Epithelial cell of esophagus (primary cell): ENCODE measurements at places on chromosomes 13 and 19.

DNA sequence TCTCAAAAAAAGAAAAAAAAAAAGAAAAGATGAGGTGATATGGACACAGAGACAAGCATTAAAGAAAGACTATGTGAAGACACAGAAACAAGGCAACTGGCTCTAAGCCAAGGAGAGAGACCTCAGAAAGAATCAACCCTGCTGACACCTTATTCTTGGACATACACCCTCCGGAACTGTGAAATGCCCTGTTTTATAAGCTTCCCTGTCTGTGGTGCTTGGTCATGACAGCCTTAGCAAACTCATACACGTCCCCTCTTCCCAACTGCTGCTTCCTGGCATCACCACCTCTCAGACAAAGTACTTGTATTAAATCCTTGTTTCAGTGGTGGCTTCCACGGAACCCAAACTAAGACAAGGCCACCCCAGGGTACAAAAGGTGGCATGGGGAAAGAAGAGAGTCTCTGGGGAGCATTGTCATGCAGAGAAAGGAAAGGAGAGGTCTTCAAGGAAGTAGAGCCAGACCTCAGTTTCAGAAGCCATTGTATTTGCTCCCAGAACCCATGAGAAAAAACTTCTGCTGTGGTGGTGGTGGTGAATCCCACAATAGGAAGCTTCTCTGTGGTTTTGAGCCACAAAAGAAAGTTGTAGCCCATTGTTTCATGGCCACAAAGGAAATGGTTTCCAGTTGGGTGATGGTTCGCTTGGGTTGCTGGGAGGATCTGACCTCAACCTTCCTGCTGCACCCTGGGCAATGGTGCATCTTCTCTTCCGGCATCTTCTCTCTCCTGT lies 16.3 kb upstream of the TSPAN16 start:
- no peak for DNase-seq

DNA sequence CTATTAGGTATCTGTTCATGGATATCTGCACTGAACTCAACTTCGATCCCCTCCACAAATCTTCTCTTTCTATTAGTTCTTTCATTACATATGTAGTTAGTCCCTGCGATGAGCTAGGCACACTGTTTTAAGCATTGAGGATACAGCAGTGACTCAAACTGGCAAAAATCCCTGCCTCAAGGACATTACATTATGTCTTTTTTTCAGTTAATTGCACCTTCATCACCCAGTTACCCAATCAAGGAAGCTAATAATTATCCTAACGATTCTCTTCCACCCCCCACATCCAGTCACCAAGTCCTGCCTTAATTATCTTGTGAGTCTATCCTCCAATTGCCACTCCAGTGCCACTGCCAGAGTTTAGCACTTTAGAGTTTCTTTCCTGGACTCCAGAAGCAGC lies 89.3 kb downstream of the C13orf42 start:
- DNase-seq = no peak

GRCh38 chr19:42126574-42126973 lies 5.7 kb downstream of the POU2F2 start:
- no peak for DNase-seq

DNA sequence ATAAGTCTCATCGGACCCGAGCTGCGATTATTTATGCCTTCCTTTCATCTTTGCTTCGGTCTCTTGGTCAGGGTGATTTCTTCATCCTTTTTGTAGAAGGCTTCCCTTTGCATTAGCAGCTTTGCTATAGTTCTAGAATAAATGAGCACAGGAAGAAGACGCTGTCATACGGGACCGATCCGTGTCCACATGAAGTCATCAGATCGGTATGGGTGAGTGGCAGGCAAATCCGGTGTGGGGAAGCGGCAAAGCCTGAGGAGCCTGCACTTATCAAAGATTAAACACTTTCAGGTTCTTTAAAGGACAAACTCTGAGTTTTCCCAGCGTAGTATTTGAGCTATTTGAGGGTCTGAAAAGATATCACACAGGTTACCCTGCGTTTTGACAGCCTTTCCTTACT lies 119.3 kb downstream of the IRS2 start:
- DNase-seq = peak; percentile 78

DNA sequence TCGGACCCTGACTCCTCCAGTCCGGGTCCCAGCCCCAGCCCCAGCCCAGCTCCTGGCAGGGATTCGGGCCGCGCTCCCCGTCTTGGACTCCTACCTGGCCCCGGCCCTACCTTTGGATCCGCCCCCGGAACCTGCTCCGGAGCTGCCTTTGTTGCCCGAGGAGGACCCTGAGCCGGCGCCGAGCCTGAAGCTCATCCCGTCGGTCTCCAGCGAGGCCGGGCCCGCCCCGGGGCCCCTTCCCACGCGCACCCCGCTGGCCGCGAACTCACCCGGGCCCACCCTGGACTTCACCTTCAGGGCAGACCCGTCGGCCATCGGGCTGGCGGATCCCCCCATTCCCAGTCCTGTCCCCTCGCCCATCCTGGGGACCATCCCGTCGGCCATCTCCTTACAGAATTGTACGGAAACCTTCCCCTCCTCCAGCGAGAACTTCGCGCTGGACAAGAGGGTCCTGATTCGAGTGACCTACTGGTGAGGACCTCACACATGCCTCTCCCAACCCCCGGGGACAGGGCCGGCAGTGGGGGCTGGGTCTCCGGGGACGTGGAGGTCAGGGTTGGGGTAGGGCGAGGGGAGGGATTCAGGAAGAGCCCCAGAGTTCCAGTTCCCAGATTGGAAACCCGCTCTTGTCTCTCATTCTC lies 732 bp downstream of the SELENOV start:
- DNase-seq = no peak

- no peak for DNase-seq
These were observed 21.7 kb upstream of the SCEL start for GRCh38 chr13:77513719-77514335.

- DNase-seq = no peak
These were observed 66.2 kb upstream of the SOX21 start for GRCh38 chr13:94778585-94778984.

GRCh38 chr19:35766571-35767104 lies 8.7 kb downstream of the PROSER3 start:
- DNase-seq = no peak

DNA sequence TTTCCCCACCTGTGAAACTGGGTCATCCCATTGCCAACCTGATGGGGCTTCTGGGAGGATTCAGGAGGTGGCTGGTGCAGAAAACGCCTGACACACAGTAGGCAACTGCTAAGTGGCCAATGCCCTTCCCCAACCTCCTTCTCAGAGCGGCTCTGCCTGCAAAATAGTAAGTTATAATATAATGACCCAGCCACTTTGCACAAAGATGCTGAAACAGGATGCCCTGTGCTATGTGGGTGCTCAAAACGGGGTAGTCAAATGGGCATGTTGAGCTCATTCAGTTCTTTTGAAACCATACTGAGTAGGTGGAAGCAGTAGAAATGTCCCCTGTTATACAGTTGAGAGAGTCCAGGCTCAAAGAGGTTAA lies 507 bp downstream of the MARCHF2 start:
- DNase-seq = no peak

GRCh38 chr13:85366759-85367417 lies 432.3 kb downstream of the SLITRK6 start:
- DNase-seq = no peak

DNA sequence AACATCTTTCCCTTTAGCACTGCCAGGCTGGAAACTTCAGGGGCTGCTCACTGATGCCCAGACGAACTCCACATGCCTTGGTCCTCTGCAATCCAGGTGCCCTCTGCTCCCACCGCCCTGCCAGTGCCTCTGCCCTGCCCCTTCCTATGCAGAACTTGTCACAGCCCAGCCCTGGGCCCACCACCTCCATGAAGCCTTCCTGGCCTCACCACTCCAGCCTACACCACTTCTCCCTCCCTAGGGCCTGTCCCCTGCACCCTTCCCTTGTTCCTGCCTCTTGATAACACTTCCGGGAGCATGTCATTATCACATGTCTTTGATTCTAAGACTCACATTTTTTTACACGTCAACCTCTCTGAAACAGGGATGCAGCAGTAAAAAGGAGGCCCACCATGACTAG lies 627.2 kb downstream of the UQCRFS1 start:
- DNase-seq = no peak

- DNase-seq = no peak
These were observed 799.7 kb downstream of the DACH1 start for GRCh38 chr13:71067165-71067815.

DNA sequence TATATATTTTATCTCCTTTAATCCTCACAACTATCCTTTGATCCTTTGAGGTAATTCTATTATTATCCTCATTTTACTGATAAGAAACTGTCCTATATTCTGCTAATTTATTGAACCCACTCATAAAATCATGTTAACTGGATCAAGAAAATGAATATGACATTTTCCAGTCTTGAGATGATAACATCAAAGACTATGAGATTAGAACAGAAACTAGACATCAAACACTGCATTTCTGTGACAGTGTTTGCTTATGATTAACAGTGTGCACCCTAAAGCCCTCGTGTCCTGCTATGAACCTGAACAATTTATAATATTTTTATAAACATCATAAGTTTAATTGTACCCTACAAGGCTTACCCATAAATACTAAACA lies 96.3 kb downstream of the TBC1D4 start:
- DNase-seq = no peak

- no peak for DNase-seq
These were observed 9.7 kb upstream of the CNOT3 start for GRCh38 chr19:54127688-54128440.
